ENCODE measurements at places on chromosomes 2 and 18. TPM values are rescaled to one million over a fixed set of nuclear protein-coding genes. Genes with fewer than 3 reads are reported as not detected.

The RAB6C gene
- total RNA-seq, result not detected

The FBXO15 gene
- 1.7 TPM for total RNA-seq

The SLC23A3 gene
- total RNA-seq, result 1.0 TPM

The DYSF gene
- 10.2 TPM for total RNA-seq

The CFAP221 gene
- total RNA-seq, result 2.1 TPM

The RAB17 gene
- 11.9 TPM for total RNA-seq

The MYO3B gene
- 10.6 TPM for total RNA-seq

The PARD3B gene
- 5.6 TPM for total RNA-seq

The CD28 gene
- total RNA-seq, result not detected

The TEX51 gene
- not detected for total RNA-seq

The KCNK3 gene
- 9.6 TPM for total RNA-seq

The CHRND gene
- not detected for total RNA-seq

The ANKMY1 gene
- 9.7 TPM for total RNA-seq

The LHCGR gene
- total RNA-seq, result not detected

The COLEC11 gene
- not detected for total RNA-seq

The BOLL gene
- total RNA-seq, result not detected

The MDH1B gene
- total RNA-seq, result 3.7 TPM

- peak; percentile 40 for DNase-seq
Observed at GRCh38 chr2:172095146-172095904, 7.4 kb downstream of the DLX2 start.

GRCh38 chr18:30455741-30456140, 586.8 kb downstream of the DSC3 start:
- no peak for DNase-seq

- DNase-seq, result no peak
Observed at GRCh38 chr2:4358837-4359236, 655.5 kb downstream of the DCDC2C start.

DNA sequence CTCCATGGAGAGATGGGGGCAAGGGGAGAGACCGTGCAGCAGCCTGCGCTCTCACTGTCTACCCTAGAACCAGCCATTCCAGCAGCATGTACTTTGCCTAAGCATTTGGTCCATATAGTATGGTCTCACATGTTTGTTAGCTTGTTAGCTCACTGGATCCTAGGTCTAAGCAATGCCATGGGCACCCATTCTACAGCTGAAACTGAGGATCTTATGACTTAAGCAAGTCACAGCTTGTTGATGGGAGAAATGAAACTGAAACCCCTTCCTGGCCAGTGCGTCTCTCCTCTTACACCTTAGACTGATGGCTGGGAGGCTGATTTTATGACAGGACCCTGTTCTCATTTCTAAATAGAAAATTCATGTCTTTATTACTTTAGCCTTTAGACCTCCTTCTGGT, 90.1 kb downstream of the EPAS1 start:
- DNase-seq, result no peak

DNA sequence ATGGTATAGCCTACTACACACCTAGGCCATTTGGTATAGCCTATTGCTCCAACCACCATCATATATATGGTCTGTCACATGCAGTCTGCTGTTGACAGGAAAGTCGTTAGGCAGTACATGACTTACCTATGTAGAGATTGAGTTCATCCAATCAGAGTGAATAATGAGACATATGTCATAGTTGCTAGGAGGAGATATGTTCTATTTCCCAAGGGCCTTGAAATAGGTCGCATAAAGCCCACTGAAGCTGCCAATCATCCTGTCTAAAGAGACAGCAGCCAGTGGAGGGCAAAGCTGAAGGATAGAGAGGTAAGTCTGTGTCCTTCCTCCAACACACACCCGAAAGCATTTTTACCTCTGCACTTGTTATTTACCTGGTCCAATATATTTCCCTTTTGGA, 263.4 kb downstream of the PTPRM start:
- DNase-seq, result peak; percentile 46

DNA sequence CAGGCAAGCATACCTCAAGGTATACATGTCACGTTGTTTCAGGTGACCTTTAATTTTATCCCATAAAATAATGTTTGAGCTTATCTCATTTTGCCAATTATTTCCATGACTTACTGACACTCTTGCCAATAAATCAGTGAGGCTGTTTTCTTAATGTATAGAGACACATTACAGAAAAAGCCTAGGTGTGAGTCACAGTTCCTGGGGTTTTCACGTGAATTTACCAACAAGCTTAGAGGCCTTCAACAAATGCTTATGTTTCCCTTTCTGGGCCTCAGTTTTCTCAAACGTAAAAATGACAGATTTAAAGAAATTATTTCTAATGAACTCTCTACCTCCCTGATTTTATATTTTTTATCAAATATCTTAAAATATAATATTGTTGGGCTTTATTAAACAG, 517.5 kb upstream of the SPHKAP start:
- no peak for DNase-seq

DNA sequence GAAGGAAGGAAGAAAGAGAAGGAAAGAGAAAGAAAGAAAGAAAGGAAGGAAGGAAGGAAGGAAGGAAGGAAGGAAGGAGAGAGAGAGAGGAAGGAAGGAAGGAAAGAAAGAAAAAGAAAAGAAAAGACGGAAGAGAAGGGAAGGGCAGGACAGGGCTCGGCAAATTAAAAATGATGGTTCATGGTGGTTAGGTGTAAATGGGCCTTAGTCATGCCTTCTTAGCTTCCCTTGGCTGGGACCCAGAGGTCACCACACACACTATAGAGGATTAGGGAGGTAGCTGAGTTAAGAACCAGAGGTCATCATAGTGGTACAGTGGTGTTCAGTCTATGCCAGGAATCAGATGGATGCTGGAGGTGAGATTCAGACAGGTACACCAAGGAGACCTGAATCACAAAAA, 9.3 kb upstream of the ATL2 start:
- DNase-seq, result peak; percentile 31

- DNase-seq, result no peak
Observed at GRCh38 chr2:113878743-113879142, 11.1 kb upstream of the ACTR3 start.

DNA sequence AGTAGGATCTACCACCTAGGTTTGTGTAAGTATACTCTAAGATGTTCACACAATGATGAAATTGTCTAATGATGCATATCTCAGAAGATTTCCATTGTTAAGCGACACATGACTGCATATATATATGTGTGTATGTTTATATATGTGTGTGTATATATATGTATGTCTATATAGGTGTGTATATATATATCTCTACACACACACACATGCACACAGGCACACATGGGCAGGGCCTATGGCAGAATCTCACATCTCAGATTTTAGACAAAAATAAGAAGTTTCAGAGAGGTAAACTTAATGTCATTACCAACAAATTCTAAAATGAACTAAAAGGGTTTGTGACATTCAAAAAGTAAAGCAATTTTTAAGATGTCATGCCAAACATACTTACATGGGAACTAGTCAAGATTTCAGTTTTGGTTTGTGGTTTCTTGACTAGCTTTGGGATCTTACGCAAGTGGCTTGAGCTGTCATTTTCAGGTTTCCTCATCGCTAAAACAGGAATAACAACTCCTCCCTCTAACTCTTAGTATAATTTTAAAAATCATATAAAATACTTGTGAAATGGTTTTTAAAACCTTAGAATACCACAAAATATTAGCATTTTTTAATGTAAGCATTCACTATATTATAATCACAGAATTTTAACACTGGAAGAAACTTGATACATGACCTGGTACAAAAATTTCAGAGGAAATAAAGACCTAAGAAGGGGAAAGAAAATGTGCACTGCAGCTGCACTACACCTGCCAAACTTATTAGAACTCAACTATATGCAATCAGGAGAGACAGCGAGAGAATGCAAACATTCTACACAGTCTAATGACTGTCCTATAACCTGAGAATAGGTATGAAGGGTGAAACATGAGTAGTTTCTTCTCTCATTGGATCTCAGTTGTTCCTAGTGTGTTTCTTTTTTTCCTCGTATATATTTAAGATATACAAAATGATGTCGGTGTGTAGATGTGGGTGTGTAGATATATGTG, 75.7 kb downstream of the TTC21B start:
- DNase-seq, result peak; percentile 34

GRCh38 chr2:137508739-137509384, 455.4 kb upstream of the HNMT start:
- DNase-seq, result no peak

DNA sequence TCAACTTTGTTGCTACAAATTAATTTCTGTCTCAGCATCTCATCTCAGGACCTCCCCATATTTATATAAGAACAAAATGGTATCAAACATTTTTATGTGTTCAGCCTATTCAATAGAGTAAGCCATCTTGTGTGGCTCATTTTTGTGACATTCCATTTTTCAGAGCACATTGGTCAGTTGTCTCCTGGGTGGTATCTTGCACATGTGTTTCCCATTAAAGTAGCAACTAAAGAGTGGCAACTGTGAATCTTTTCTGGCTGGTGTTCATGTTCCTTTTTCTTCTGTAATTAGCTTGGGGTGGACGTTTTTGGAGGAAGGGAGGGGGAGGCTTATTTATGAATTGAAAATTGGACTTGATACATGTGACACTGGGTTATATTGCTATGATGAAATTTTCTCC, 45.4 kb upstream of the EFEMP1 start:
- no peak for DNase-seq

GRCh38 chr2:156342254-156343095, 10.0 kb upstream of the NR4A2 start:
- DNase-seq, result peak; percentile 68

DNA sequence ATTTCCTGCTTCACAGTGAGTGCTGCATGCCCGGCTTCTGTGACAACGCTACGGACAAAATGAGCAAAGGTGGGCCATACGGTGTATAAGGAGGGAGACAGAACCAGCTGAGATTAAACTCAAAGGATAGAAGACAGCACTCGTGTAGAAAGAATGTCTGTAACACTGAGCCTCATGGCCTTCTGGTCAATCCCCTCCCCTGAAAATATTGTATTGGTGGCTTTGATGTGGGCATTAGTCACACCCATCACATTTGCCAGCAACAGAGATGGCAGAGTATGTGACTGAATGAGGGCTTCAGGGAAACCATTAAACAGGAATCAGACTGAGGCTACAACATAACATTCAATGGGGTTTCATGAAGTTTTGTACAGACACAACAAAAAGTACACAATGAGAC, 287.8 kb upstream of the CCDC68 start:
- DNase-seq, result peak; percentile 52

GRCh38 chr2:151827564-151828142, 568 bp downstream of the ARL5A start:
- DNase-seq, result peak; percentile 18

- no peak for DNase-seq
Observed at GRCh38 chr2:237324837-237325236, 89.1 kb downstream of the COL6A3 start.

DNA sequence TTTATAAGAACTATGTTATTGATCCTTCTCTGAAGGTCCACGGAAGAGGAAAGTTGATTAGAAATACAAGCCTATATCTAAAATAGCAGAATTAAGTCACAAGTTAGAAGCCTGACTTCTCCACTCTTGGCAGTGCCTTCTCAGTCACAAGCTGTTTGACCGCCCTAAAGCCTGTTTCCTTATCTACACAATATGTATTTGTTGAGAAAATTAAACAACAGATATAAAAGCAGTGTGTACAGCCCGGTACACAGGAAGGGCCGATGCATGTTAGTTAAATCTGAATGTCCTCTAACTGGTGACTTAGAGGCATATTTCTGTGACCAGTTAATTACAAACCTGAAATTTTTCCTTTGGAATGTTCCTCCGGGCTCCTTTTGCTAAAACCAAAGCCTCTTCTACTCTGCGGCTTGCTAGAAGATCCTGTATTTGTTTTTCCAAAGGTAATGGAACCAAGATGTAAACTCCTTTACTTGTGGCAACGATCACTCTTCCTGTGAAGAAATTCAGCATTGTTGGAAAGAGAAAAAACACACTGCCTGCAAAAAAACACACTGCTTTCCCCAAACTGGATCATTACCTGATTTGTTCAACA, 33.4 kb downstream of the TGFBRAP1 start:
- DNase-seq, result peak; percentile 60

DNA sequence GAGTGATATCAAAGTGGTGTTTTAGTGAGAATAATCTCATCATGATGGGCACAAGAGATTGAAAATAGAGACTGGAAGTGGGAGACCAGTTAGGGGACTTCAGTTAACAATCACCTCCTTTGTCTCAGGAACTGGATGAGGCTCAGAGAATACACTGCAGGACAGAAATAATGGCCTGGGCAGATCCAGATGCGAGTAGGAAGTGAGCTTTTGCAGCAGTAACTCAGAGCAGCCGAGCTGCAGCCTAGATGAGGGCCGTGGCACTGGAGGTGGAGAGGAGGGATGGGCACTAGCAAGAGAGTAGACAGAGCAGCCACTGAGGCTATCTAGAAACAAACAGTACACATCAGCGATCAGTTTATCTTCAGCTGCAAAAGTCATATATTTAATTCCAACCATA, 48.6 kb downstream of the CYB5A start:
- no peak for DNase-seq

DNA sequence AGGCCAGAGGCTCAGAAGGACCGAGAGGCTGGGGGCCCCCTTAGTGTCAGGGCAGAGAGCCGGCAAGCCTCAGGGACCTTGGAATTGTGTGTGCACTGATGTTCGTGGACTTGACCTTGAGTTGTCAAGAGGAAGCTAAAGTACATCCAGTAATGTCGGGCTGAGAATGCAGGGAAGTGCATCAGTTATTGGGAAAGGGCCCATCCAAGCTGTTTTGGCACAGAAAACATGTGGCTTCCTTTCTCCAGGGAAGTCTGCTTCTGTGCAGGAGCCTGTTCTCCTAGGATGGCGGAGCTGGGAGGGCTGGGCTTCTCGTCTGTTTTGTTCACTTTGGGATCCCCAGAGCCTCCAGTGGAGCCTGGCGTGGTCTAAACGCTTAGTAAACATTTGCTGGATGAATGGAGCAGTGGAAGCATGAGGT, 23.7 kb downstream of the ATOH8 start:
- no peak for DNase-seq

DNA sequence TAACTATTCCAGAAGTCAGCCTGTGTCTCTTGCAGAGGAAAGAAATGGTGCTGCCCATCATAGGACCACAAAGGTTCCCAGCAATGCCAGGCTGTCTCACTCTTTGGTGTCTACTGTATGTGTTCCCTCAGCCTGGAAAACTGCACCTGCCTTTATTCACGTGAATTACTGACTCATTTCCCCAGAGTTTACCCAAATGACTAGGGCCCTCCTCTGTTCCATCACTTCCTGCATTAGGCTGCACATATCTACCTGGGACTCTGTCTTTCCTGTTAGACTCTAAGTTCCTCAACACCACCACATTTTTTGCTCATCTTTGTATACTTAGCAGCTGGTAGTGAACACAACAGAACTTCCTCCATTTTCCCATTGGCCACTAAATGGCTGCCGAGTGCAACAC, 188.3 kb downstream of the FHOD3 start:
- no peak for DNase-seq

DNA sequence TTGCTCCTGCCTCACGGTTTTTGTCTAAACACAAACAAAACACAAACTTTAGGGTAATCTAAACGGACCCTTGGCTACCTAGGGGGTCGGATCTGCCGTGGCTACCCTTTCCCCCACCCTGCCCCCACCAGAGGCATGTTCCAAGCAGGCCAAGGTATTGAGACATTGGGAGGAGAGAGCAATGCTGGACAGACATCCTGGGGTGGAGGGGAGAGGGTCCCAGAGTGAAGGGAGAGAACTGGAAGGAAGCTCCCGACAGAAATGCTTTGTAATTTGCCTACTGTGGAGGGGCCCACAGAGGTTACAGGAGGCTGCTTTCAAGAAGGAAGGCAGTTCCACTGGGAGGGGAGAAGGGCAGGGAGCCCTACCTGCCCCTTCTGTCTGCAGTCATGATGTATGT, 13.9 kb upstream of the MAT2A start:
- DNase-seq, result no peak

GRCh38 chr2:232490221-232491138, 2.8 kb upstream of the ECEL1 start:
- no peak for DNase-seq

GRCh38 chr18:23529604-23530003, 26.3 kb downstream of the RMC1 start:
- peak; percentile 95 for DNase-seq
